ENCODE measurements at places on chromosomes 11 and 22.
A peak's percentile ranks its signal among the peaks of the same experiment; 100 is the strongest.

- no peak for DNase-seq
These were observed 35.7 kb upstream of the RAB1B start for GRCh38 chr11:66232769-66233168.

- peak; percentile 31 for DNase-seq
These were observed 1.8 kb upstream of the MS4A15 start for GRCh38 chr11:60754887-60755286.

GRCh38 chr11:44319170-44319551 is 9.2 kb upstream of the ALX4 start:
- DNase-seq, result no peak

GRCh38 chr11:1277936-1278512 is 31.4 kb downstream of the TOLLIP start:
- DNase-seq, result no peak

GRCh38 chr11:14308114-14308896 is 50.7 kb downstream of the RRAS2 start:
- DNase-seq, result no peak

DNA sequence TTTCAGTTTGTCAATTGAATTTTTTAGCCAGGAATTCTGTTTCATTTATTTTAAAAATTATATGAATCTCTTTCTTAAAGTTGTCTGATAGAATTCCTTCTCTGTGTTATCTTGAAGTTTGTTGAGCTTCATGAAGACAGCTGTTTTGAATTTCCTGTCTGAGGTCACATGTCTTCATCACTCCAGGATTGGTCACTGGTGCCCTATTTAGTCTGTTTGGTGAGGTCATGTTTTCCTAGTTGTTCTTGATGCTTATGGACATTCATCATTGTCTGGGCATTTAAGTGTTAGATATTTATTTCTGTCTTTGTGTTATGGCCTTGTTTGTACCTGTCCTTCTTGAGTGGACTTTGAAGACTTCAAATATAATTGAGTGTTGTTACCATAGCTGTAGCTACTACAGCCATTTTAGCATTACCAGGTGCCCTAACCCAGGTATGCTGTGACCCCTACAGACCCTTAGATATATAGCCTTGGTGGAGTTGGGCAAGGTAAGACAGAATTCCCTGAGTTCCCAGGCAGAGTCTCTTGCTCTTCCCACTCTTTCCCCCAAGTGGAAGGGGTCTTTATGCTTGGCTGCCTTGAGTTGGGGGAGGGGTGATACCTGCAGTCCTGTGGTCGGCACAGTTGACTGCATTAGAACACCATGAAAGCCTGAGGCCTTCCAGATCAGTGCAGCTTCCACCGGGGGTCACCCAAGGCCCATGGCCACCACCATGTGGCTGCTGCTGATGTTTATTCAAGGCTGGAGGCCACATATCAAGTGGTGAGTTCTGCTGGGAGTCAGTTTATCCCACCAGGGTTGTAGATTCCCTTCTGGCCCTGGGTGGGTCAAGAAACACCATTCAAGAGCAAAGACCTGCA is 229.6 kb downstream of the DYNC2H1 start:
- DNase-seq, result no peak

GRCh38 chr11:4921796-4922195 is 2.3 kb downstream of the OR51G1 start:
- DNase-seq, result no peak

- no peak for DNase-seq
These were observed 71.6 kb downstream of the TEAD1 start for GRCh38 chr11:12745787-12746186.

DNA sequence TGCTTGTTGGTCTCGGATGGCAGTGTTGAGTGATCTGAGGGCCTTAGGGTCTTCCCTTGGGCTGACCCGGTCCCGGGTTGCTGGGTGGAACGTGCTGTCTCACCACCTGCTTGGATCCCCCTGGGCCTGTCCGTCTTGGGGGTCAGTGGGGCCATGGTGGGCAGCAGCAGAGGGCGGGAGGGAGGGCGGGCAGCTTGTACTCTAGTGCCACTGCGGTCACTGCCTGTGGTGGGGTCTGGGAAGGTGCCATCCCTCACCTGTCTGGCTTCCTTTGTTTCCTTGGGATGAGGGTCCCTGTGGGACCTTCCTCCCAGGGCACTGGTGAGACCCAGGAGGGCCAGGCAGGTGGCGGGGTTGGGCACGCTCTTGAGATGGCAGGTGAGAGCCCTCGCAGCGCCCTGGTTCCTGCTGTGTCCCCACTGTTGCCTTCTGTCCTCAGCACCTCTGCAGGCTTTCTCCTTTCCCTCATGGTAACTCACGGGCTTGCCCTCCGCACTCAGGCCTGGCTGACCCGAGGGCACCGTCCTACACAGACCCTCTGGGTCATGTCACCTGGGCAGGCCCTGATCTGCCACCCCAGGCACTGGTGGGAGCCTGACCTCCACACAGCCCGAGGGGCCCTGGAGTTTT is 34.2 kb downstream of the TBC1D22A start:
- no peak for DNase-seq

DNA sequence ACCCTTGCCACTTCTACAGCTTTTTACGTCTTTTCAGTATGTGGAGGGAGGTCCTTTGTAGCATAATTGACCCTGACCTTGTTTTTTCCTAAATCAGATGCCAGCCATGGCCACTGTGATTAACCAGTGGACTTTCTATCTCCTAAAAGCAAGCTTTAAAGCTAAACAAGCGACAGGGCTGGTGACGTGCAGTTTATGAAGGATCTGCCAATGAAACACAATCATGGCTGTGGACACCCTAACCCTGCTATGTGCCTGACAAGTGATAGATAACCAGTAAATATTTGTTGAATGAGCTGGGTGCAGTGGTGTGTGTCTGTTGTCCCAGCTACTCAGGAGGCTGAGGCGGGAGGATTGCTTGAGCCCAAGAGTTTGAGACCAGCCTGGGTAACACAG is 64.2 kb downstream of the LIF start:
- no peak for DNase-seq

- no peak for DNase-seq
These were observed 70.6 kb downstream of the RRAS2 start for GRCh38 chr11:14288189-14288935.

DNA sequence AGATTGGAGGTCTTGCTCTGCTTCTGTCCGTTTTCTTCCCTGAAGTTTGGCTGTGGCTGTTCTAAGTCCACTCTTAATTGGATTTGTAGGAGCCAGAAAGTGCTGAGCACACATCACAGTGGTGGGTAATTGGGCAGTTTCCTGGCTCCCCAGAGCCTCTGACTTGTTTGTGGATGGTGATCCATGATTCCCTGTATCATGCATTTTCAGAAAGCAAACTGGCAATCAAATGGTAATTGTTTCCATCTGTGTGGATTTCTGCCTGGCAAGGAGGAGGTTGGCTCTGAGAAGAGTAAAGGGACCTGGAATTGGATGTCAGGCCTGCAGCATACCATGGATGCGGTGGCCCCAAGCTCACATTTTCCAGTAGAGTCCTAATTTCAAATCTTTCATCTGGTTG is 49.5 kb downstream of the PPFIBP2 start:
- DNase-seq, result no peak

GRCh38 chr22:38952281-38952993 is 5.0 kb upstream of the APOBEC3A start:
- no peak for DNase-seq

GRCh38 chr11:83070044-83070701 is 1.5 kb downstream of the RAB30 start:
- no peak for DNase-seq

- no peak for DNase-seq
These were observed 99.0 kb downstream of the BRD1 start for GRCh38 chr22:49728570-49729271.

DNA sequence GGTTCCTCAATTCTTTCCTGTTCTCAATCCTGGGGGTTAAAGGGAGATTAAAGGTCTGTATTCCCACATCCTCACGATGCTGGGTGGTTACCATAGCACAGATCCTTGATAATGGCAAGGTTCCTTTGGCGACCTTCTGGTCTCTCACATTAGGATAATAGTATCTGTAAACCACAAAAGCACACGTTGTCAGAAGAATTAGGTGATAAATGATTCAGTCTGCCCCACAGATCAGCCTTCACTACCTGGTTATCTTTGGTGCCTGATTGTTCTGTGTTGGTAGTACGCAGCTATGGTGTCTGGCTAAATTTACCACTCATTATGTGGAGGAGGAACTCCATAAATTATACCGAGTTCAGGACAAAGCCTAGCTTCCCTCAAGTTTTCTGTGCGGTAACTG is 78.4 kb downstream of the C2CD3 start:
- DNase-seq, result no peak

- no peak for DNase-seq
These were observed 159.9 kb upstream of the TENM4 start for GRCh38 chr11:79600711-79601110.

DNA sequence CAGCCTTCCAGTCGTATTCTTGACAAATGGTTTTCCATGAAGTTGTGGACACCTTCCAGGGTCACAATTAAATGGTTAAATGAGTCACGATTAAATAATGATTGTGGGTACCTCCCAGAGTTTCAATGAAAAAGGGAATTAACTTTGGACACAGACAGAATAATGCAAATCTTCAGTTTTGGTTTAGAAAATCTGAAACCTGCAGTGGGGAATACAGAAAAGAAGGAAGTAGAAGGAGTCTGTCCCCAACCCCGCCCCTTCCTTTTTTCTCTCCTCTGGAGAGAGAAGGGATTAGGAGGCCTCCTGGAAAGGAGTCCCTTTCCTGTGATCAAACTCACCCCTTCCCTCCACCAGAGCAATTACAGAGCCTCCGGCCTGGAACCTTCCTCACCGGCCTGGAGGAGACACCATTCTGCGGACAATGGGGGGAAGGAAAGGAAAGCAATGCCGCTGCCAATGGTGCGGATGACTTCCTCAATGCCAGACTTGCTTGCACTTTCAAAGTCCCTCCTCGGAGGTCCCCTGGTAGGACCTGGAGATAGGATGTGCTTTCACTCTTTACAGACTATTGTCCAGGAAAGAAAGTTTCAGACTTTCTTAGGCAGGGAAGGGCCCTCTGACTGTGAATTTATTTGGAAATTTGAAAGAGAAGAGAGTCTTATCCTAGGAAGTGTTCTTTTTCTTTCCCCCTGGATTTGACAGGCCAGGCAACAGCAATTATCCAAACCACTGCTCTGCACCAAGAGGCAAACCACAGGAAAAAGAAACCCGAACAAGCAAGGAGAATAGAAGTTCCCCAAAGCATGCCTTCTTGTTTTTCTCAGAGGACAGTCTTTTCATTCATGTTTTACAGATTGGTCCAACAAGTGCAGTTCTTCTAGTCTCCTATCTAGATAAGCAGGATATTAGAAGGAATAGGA is 86.8 kb downstream of the PTPRJ start:
- DNase-seq, result peak; percentile 48

- DNase-seq, result no peak
These were observed 16.8 kb upstream of the TEF start for GRCh38 chr22:41364955-41365354.

DNA sequence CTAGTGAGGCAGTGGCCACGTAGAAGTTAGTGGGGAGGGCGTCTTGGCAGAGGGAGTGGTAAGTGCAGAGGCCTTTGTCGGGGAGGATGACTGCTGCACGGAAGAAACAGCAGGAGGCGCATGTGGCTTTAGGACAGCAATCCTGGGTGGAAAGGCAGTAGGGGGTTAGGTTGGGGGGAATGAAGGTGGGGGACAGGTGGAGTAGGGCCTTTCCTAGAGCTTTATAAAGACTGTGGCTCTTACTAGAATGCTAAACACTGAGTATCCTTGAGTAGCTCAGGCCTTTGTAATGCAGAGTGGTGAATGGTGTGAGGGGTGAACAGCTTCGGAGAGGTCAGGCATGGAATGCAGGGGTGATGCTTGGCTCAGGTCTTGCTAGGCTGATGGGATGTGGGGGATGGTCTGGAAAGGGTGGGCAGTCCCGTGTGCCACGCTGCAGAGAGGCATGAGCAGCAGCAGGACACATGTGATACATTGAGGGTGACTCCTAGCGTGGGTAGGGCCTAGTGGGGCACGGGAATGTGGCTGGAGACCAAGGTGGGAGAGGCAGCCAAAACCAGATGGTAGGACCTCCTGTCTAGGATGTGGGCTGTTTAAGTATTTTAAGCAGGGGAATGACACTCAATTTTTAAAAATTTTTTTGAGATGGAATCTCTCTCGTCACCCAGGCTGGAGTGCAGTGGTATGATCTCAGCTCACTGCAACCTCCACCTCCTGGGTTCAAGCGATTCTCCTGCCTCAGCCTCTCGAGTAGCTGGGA is 19.2 kb downstream of the AP2A2 start:
- no peak for DNase-seq

GRCh38 chr22:27046086-27046485 is 388.7 kb downstream of the MIAT start:
- DNase-seq, result no peak

DNA sequence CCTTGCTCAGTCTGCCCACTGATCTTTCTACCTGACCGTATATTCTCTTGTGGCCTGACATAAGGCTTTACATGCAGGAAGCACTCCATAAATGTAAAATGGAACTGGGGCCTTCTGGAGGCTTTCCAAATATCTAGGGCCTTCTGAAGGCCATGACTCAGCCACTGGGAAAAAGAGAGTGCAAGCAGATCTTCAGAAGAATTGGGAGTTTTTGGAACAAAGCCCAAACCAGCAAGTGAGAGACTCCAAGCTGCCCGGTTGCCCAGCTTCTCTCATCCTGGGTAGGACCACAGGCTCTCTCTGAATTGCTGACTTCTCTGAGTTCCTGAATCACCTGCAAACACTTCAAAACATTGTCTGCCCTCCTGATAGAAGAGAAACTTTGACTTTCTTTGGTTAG is 107.9 kb upstream of the BMAL1 start:
- no peak for DNase-seq

DNA sequence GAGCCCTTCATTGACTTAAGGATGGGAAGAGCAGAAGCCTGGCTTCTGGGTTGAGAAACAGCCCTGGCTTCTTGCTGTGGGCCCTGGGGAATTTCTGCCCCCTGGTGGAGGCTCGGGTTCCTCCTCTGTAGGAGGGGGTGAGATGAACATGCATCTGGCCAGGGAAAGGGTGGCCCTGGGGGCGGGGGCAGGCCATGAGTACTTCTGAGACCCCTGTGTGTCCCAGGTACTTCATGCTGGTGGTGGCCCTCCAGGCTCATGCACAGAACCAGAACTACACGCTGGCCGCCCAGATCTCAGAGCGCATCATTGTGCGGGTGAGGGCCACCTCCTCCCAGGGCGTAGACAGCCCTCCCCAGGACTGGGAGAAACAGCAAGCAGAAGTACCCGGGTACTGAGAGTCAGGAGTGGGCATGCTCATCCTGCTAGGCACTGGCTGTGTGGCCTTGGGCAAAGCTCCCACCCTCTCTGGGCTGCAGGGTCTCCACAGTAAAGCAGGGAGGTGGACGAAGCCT is 15.8 kb downstream of the TMEM258 start:
- DNase-seq, result no peak

- DNase-seq, result peak; percentile 88
These were observed 43.6 kb downstream of the CACNG2 start for GRCh38 chr22:36659762-36660509.

DNA sequence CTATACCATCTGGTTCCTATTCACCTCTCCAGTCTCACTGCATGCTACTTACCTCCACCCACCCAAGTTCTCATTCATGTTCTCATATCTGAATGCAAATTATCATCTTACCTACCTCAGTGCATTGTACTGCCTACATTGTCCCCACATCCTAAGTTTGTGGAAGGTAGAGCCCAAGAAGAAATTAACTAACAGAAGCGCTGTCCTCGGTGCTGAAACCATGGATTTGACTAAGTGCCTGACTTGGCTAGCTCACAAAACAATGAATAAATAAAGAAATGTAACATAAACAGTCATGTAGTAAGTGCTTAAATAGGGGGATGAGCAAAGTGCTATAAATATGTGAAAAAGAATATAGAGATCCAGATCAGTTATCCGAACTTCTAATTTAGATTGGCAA is 63.2 kb downstream of the GRIA4 start:
- DNase-seq, result no peak

GRCh38 chr11:57974848-57975601 is 48.7 kb upstream of the OR9Q1 start:
- DNase-seq, result no peak

- no peak for DNase-seq
These were observed 129.2 kb downstream of the MPPED1 start for GRCh38 chr22:43541022-43541421.
